Activated T-cell treated with anti-CD3 and anti-CD28 coated beads for 4 hours (primary cell): ENCODE measurements at places on chromosomes 4 and X.

DNA sequence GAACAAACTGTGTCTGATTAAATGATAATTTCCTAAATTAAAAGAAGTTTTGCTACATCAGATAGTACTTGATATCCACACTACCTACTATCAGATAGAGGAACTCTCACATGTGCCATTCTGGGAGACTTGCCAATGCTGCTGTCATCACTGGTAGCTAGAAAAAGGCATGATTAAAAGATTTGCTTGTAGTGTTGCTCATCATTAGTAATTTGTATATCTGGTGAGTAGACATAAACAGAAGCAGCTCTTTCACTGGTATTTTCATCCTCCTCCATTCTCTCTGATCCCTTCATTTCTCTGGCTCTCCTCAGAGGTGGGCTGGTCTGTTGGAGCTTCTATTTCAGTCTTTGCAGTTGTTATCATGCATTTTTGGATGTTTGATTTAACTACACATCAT is 56.0 kb downstream of the SPRY1 start:
- DNase-seq, result no peak

- no peak for DNase-seq
Measured at GRCh38 chr4:85132117-85132516, 165.6 kb upstream of the WDFY3 start.

DNA sequence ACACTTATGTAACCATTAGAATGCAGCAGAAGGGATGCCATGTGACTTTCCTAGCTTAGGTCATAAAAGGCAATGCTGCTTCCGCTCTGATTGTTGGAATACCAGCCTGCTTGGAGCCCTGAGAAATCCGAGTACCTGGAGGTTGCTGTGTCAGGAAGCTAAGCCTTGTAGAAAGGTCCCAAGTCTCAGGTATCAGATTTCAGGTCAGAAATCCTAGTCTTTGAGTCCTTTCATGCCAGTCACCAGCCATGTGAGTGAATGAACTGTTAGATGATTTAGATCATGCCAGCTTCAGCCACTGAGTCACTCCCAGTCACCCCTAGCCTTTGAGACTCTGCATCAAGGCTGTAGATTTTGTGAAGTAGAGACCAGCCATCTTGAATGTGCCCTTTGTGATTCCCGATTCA is 23.5 kb downstream of the RAP1GDS1 start:
- DNase-seq, result no peak

GRCh38 chr4:16670727-16671126 is 227.7 kb downstream of the LDB2 start:
- DNase-seq, result no peak

GRCh38 chr4:8472689-8473197 is 32.2 kb downstream of the TRMT44 start:
- DNase-seq, result no peak

- DNase-seq, result no peak
Measured at GRCh38 chrX:106039920-106040319, 1.4 kb upstream of the SERPINA7 start.

GRCh38 chr4:133982533-133983224 is 218.9 kb downstream of the PABPC4L start:
- DNase-seq, result no peak

DNA sequence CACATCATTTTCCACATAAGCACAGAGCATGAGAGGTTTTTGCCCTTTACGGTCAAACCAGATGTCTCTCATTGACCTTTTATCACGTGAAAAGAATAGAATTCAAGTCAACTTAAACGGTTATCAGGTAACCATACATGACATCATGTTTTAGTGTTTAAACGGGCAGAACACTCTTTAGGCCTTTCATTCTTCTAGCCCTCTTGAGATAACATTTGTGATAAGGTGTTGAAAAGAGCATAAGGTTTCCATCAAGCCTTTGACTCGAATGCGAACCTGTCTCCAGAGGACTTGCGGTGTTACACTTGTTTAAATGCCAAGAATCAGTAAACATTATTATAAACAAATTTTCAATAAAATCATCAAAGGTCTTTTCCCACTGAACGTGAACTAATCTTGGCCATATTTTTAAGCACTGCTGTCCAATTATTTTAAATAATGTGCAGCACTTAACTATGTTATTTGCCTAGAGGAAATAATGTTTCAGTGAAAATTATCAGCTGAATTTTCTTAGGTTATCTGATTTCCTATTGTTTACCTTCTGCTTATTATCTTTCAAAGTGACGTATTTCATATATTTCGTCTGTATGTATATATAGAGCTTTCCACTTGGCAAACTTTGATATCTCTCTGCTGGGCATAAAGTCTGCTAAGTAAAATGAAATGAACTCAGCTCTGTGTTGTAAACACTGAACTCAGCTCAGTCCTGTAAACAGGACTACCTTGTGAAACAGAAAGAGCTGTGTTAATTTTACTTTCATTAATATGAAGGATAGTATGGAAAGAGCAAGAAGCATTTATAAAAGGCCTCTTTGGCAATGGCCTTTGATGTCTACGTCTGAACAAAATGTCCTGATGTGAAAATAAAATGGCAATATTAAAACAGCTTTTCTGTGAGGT is 33.3 kb downstream of the TENM3 start:
- DNase-seq, result no peak

GRCh38 chr4:40421839-40422708 is 86.9 kb downstream of the CHRNA9 start:
- DNase-seq, result no peak

DNA sequence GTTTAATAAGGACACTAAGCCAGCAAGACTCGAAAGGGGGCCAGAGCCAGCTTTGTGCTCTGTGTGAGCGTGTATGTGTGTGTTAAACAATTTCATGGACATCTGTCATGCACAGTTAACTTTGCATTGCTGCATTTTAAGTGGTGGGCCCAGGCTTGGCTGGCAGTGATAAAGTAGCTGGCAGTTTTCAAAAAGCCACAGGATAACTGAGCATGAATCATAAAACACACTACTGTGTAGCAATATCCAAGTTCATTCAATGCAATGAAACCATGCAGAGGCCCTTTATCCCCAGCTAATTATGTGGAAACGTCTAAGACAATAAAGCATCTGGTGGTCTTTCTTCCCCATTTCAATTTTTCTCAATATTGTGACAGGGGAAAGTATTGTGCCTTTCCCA is 132.9 kb downstream of the NKX6-1 start:
- no peak for DNase-seq

- DNase-seq, result no peak
Measured at GRCh38 chr4:157005193-157005592, 33.6 kb upstream of the PDGFC start.

GRCh38 chr4:153950100-153950979 is 161.5 kb upstream of the SFRP2 start:
- DNase-seq, result no peak

DNA sequence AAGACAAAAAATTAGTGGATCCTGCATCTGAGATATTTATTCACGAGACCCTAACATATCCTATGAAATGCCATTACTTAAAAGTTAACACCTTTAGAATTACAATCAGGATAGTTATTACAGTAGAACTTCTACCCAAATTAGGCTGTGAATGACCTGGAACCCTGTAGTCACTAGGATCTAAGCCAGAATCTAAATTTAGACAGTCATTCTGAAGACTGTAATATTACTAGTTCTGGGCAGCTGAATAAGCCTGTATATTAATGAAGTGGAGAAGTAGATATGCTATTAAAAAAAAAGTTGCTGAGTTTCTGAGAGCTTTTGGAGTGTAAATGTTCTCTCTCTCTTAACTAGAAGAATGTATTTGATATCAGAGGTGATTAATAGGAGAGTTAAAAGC is 67.0 kb downstream of the FAM13A start:
- DNase-seq, result no peak

- no peak for DNase-seq
Measured at GRCh38 chrX:140697618-140698017, 11.9 kb upstream of the LINC00632 start.

DNA sequence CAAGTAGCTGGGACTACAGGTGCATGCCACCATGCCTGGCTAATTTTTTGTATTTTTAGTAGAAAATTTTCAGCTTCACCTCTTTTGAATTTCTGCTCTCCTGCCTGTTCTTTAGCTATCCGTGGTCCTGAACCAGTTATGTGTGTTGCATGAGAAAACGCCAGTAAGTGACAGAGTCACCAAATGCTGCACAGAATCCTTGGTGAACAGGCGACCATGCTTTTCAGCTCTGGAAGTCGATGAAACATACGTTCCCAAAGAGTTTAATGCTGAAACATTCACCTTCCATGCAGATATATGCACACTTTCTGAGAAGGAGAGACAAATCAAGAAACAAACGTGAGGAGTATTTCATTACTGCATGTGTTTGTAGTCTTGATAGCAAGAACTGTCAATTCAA is 13.9 kb downstream of the ALB start:
- DNase-seq, result no peak

GRCh38 chrX:36019125-36019524 is 99.6 kb downstream of the CFAP47 start:
- DNase-seq, result no peak

- DNase-seq, result no peak
Measured at GRCh38 chr4:1139860-1140259, 26.5 kb upstream of the RNF212 start.

DNA sequence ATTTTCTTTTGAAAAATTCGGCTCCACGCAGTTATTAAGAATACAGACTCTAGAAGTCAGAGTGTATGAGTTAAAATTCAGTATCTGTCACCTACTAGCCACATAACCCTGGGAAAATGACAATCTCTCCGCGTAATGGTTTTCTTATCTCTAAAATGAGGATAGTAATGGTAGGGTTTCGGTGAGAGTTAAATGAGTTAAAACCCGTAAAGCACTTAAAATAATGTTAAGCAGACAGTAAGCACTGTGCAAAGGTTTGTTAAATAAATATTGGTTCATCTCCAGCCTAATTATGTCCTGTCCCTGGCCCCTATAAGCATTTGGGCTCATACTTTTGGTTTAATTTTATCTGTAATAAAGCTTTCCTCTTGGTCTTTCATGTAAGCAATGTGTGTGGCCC is 350.8 kb upstream of the GRIA3 start:
- DNase-seq, result no peak
